ENCODE measurements at places on chromosomes 7 and 10.
A peak's percentile ranks its signal among the peaks of the same experiment; 100 is the strongest.

DNA sequence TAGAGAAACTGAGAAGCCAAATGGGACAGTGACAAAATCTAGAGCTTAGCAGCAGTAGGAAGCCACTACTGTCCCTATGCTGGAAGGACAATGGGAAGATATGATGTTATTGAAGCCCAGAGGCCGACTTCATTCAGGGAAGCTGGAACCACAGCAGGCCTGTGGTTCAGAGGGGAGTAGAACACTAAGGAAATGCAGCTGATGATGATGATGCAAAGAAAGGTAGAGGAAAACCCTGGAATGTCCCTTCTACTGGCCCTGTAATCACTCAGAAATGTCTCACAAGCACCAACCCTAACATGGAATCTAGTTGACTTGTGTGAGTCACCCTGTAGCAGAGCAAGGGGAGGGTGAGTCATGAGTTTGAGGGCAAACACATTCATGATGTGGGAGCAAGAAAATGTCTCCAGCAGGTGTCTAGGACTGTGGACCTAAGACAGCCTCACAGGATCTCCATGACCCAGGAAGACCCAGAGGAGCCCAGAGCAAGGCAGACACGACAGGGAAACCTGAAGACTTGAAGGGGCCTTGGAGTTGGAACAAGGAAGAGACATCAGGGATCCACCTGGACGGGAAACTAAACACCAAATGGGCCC lies 37.0 kb upstream of the LRRC17 start:
- no peak for DNase-seq

GRCh38 chr10:73995035-73995358 lies 2.9 kb upstream of the VCL start:
- no peak for DNase-seq

GRCh38 chr10:53387562-53387961 lies 615.0 kb upstream of the MBL2 start:
- DNase-seq = no peak

DNA sequence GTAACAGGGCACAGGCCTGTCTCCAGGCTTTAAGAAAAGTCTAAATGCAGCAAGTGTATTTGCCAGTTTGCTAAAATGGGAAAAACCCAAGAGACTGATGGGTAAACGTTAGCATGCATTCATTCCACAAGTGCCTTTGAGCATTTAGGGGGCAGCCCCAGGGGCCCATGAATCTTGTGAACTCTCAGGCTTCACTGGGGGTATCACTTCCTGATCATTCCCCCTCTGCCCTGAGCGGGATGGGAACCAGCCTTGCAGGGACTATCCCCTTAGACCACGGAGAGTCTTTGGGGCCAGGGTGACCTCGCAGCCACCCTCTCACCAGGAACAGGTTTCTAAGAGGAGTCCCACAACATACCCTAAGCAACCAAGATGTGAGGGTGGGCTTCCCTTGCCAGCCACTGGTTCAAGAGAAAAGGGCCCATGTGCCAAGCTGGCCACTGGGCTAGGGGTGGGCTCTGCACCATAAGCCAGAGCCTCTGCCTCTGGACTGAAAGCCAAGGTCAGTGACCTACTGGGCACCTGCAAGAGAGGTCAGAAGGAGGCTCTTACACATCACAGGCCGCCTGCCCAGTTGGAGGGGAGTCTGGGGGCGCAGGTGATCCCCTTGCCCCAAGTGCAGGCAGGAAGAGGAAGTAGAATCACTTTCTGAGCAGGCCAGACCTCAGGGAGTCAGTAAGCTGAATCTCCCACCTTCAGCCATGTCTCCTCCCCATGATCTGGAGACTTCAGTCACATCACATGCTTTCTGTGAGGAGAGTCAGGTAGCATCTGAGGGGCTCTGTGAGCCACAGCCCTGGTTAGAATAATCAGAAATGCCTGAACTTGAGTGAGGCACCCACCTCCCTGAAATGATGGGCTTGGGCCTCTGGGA lies 75.0 kb downstream of the C10orf105 start:
- no peak for DNase-seq

DNA sequence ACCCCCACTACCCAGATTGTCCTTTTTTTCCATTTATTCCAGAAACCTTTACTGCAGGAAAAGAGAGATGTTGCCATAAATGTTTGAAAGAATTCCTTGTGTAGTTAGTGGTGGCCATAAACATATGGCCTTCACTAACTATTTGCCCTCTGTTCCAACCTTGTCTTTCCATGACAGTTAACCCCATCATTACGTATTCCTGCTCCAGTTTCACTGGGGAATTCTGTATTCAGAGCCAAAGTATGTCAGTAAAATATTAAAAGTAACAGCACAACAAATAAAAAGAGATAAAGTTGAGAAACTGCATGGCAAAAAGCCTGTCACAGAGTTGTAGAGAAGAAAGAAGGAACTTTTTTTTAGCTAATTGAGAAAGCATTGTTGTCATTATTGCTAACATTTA lies 261.3 kb downstream of the BICC1 start:
- no peak for DNase-seq

- no peak for DNase-seq
Observed at GRCh38 chr7:725223-726005, 1.1 kb upstream of the DNAAF5 start.

DNA sequence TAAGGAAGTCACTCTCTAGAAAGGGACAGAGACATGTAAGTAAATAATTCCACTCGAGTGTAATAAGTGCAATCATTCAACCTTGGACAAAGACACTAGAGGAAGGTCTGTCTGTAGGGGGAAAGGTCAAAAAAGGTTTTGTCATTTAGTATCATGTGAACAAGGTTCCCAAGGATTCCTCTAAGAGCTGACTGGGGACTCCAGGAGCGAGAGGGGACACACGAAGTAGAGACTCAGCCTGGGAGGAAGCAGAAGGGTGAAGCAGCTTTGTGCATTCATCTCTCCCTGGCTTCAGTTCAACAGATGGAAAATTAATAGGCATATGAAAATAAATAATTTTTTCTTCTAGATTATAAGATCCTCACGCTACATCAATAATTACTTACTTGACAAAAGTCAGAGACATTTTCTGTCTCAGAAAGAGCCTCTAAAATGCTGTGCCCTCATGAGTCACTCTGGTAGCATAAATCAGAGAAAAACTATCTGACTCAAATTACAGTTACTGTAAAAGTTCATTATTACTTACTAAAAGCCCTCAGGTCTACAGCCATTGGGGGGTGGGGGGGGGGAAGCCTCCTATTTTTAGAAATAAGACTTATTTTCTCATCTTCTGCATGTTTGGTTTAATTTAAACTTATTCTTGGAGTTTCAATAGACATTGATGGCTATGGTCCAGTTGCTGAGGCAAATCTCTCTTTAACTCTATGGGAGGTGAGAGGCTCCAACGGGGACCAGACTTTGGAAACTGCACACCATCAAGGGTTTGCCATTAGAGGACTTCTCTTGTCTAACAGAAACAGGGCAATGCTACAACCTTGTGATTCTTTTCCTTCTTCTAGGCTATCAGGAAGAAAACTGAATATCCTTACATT lies 275.1 kb upstream of the KLF14 start:
- DNase-seq = peak; percentile 61

- no peak for DNase-seq
Observed at GRCh38 chr10:131698232-131698631, 202.6 kb upstream of the PPP2R2D start.

DNA sequence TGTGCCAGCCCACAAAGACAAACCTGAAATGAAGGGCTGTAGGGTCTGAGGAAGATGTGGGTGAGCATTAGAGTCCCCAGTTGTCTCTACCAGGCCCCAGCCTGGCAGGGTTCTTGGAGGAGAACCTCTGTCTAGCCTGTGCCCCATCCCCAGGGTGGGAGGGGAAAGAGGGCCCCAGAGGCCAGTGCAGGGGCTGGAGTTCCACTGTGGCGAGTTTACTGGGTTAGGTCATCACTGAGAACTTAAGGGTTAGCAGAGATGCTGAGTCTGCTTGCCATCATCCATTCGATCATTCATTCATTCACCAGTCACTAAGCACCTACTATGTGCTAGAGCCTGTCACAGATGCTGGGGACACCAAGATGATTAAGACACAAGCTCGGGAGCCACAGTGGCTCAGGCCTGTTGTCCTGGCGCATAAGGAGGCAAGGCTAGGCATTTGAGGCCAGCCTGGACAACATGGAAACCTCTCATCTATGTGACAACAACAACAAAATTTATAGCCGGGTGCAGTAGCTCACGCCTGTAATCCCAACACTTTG lies 2.6 kb downstream of the ANKRD2 start:
- DNase-seq = peak; percentile 27

- DNase-seq = peak; percentile 76
Observed at GRCh38 chr7:27953361-27953760, 213.4 kb downstream of the TAX1BP1 start.

DNA sequence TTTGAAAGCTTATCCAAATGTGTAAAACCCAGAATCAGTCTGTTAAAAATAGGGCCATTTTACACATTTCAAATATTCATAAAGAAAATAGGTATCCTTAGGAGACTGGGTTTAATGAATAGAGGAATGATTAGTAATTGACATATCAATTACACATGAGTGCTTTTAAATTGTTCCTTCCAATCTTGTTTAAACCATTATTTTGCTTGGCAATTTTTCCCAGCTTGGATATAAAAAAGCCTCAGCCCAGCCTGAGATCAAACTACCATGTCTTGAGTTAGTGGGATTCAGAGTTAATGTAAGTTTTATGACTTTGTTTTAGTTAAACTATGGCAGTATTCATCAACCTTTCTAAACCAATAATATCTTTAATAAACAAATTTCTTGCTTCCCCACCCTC lies 28.3 kb downstream of the PARP12 start:
- no peak for DNase-seq

GRCh38 chr7:43781726-43782607 lies 23.5 kb downstream of the BLVRA start:
- DNase-seq = peak; percentile 50

- no peak for DNase-seq
Observed at GRCh38 chr10:128102480-128103228, 23.6 kb downstream of the MKI67 start.

DNA sequence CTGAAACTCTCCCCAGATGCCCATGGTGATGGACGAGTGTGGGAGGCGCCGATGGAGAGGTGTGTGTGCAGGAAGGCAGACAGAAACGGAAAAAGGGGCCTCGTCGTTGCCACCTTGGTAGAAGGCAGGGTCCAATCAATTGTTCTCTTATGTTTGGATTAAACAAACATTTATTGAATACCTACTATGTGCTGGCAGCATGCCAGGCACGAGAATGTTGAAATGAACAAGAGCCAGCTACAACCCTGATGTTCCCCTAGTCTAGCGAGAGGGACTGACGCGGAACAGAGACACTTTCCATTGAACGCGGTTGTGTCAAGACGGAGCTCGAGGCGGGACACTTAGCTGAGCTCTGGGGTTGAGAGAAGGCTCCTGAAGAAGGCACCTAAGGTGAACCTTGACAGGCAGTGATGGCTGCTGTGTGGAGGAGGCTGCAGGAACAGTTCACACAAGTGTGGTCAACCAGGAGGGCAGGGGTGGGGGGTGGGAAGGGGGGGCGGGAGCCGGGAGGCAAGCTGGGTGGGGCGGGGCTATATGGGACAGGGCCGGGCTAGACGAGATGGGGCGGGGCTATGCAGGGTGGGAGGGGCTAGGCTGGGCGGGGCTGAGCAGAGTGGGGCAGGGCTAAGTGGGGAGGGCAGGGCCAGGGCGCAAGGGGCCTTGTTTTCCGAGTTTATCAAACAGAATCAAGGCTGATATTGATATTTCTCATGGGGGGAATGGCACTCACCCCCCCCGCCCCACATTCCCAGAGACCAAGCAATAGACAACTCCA lies 181.0 kb downstream of the GATA3 start:
- no peak for DNase-seq

DNA sequence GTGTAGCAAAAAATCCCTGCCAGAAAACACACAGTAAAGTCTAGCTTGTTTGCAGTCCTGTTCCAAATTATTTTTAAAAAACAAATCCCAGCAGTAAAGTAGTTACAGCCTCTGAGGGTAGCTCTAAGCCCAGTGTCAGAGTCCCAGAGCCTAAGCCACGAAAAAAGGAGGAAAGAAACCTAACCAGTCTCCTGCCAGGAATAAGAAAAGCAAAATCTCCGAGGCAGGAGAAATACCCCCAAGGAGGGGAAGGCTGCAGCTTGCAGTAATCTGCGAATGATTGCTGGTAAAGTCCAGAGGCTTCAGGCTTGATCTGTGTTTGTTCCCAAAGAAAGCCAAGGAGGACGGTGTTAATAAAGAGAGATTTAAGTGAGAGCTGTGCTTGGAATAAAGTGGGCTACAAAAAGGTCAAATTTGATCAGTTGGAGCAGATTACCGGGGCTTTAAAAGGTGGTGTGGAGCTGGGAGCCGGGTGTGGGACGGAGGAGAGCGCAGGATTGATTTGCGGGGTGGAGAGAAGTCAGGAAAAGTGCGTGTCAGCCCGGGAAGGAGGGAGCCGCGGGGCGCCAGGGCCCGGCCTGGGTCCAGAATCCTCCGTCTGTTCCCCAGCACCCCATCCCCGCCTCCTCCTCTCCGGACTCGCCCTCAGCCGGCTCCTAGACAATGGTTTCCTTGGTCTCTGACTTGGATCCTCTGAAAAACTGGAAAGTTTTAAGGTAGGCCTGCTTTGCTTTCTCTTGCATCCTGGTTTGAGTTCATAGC lies 219.4 kb upstream of the CELF2 start:
- DNase-seq = peak; percentile 77

- no peak for DNase-seq
Observed at GRCh38 chr7:128955981-128956380, 18.3 kb downstream of the IRF5 start.

GRCh38 chr10:104445359-104445758 lies 91.7 kb downstream of the CFAP58 start:
- no peak for DNase-seq

- DNase-seq = no peak
Observed at GRCh38 chr7:22962775-22963350, 51.1 kb downstream of the HYCC1 start.

GRCh38 chr10:43188702-43189101 lies 50.5 kb downstream of the CSGALNACT2 start:
- DNase-seq = no peak

- no peak for DNase-seq
Observed at GRCh38 chr10:3902054-3902808, 117.2 kb upstream of the KLF6 start.
